ENCODE measurements at places on chromosomes 13 and 19.
A peak's percentile ranks its signal among the peaks of the same experiment; 100 is the strongest.

- DNase-seq, result no peak
Observed at GRCh38 chr13:57865600-57866294, 234.2 kb downstream of the PCDH17 start.

DNA sequence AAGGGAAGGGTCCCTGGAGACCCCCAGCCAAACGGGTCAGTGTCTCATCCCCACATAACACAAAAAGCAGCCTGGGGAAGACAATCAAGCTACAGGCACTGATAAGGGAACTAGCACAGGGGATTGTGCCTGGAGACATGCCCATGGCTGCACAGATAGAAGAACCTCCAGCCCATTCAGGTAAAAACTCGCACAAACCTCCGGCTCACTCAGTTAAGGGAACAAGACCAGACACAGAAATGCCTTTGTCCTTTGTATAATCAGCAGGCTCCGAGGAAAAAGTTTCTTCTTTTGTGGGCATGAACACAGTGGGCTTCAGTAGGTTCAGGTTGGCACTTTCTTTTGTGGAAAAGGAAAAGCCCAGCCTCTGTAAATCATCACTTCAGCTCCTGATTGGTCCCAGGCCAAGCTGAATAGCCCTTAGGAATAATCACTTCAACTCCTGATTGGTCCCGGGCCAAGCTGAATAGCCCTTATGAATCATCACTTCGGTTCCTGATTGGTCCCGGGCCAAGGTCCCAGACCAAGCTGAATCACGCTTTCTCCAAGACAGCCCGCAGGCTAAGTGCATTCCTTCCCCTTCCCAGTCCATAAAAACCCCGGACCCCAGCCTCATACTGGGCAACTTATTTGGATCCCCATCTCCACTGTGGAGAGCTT lies 5.0 kb upstream of the ZNF230 start:
- no peak for DNase-seq

DNA sequence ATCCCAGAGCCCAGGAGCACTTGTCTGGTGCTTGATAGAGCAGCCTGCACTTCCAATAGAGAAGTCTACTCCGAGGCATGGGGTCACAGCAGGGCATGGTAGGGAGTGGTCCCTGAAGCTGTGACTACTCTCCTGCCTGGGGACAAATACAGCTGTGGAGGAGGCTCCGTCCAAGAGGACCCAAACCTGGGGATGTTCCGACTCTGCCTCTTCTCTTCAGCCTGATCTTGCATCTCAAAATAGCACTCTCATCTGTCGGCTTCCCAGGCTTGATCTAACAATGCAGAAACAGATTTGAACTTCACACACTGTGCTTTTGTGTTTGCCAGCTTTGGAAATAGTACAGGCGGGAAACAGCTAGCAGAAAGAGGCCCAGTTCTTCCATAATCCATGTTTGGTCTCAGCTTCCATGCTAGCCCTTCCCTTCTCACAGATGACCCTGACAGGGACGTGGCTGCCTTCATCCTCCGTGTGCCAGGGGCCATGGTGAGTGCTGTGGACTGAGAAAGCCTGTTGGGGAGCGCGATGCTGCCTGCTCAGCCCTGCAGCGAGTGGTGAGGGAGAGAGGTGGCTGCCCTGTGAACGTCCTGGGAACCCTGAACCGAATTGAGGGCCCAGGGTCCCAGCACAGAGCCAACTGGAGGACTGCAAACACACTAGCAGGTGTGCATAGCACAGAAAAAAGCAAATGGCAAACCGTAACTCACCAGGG lies 150.3 kb upstream of the GPR12 start:
- no peak for DNase-seq

DNA sequence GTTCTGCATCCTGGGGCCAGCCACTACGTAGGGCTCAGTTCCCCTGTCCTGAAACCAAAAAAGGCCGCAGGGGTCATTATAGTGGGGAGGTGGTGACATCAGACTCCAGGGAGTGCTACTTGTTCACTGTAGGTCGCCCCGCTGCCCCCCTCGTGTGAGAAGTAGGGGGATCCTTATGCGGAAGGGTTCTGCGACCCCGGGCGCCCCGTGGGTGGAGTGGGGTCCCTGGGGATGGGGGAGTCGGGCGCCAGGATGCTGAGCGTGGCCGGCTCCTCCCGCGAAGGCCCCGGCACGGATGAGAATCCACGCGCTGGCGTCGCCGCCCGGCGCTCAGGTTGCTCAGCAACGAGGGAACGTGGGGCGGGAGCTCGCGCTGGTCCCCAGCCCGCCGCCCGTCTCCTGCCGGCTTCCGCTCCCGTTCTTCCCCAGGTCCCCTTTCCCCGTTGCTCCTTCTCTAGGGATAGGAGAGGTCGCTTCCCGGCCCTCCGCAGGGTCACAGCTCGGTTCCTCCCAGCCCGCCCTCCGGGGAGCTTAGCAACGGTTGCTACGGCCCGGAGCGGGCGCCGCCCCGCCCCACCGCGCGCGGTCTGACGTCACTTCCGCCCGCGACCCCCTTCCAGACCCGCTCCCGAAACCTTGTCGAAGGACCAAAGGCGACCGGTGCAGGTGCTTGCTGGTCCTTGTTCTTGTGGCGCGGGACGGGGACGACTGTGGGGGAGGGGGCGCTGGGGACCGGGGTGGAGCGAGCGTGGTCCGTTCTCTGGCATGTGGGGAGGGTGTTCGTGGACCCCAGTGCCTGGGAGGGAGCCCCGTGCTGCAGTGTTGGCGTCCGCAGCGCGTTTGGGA lies at the start of gene NAT14:
TSS of gene NAT14 (plus strand) at position 596 of the 846 bp plus-strand sequence. CDS start 521 bp downstream, outside the sequence.
- peak; percentile 44 for DNase-seq

DNA sequence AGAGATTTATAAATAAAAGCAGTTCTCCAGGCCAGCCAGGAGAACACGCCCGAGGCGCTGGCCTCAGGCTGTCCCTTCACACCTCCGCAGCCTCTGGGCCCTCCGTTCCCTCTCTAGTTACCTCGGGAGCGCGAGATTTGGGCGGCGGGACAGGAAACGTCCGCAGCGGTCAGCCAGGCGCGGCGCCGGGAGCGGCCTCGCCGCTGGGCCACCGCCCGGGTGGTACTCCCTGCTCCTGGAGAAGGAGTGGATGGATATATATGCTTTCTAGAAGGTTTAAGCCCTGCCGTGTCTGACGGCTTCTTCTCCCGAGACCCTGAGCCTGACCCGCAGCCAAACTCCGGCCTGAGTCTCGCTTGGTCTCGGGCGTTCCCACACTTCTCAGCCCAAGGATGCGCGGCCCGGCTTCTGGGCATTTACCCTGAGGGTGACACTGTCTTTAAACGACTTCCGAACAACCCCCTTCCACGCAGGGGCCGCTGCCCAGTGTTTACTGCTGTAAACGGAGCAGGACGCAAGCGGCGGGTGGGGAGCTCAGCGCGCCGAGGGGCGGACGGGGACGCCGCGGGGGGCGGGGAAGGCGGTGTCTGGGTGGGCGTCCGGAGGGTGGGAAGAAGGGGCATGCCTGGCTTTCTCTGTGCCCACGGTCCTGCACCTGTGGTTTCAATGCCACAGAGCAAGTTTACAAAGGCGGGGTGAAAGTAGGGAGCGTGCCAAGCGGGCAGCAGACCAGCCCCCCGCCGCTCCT lies 2.0 kb upstream of the ZIC2 start:
- peak; percentile 30 for DNase-seq

DNA sequence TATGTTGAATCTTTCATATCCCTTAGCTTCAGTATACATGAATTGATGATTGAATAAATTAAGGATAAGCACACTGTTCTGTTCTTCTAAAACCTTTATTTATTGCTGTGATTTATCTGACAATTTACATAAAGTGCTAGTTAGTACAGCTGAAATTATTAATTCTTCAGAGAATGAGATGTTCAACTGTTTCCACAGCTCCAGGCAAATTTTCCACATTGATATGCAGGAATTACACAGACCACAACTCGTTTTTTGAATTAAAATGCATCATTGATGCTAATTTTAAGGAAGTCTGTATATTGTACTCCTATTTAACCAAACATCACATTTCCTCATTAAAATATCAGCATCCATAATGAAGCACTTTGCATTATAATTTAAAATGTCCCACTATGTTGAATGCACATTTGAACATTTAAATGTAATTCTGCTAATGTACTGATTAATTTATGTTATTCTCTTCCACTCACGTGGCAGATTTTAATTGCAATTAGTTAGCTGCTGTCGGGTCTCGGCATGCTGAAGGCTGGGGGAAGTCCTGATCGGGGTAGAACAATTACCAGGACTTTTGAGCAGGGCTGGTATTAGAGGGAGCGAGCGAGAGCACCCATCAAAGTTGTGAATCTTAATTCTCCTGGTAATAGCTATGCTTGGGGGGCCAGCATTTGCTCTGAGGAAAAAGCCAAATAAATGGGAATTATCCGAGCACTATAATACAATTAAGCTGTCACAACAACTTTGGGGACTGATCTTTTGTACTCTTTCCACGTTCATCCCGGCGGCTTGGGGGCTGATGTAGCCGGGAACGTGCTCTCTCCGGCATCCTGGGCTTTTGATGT lies 136.7 kb upstream of the TMTC4 start:
- DNase-seq, result no peak

DNA sequence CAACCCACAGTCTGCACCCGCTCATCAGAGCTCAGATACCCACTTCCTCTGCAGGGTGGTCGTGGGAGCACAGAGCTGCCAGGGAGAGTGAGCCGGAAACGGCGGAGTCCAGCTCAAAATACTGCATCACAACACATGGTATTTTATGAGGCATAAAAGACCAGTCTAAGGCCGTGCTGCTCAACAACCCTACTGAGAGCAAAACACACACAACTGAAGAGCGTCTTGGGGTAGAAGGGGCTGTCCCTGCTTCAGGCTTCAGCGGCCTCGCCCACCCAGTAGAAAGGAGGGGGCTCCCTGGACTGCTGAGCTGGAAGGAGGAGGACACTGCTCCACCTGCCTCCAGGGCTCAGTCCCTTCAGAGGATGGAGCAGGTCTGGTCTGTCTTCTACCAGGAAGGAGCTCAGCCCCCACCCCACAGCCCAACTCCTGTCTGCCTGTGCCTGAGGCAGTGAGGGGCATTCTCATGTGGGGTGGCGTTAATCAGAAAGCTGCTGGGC lies 36.9 kb downstream of the NAXD start:
- no peak for DNase-seq

- DNase-seq, result no peak
Observed at GRCh38 chr19:55694241-55694655, 19.2 kb downstream of the EPN1 start.

DNA sequence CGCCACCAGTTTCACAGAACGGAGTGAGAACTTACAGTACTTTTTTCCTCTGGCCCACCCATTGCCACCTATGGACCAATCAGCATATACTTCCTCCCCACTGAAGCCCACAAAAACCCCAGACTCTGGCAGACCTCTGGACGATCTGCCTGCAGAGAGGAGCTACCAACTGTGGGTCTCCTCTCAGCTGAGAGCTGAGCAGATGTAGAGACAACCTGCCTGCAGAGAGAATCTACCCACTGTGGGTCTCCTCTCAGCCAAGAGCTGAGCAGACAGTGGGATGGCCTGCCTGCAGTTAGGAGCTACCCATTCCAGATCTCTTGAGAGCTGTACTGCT lies 69.7 kb downstream of the PIBF1 start:
- DNase-seq, result no peak

DNA sequence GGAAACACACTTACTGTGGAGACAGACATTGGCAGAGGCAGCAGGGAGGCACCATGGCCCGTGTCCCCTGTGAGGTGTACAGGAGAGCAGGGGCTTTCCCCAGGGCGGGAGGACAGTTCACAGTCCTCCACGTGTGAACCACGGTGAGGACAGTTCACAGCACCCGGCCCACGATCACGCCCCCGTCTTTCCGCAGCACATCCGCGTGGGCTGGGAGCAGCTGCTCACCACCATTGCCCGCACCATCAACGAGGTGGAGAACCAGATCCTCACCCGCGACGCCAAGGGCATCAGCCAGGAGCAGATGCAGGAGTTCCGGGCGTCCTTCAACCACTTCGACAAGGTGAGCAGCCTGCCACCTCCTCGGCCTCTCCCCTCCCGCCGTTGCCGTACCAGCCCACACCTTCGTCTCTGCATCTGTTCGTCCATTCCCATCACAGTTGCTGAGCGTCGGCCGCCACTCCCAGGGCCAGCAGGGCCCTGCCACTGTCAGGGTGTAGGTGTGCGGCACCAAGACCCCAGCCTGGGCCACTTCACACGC lies 17.4 kb downstream of the CAPN12 start:
- DNase-seq, result no peak

GRCh38 chr13:90793261-90793820 lies 554.1 kb upstream of the MIR17HG start:
- DNase-seq, result no peak

GRCh38 chr19:46620267-46620666 lies 4.6 kb downstream of the PTGIR start:
- DNase-seq, result no peak

DNA sequence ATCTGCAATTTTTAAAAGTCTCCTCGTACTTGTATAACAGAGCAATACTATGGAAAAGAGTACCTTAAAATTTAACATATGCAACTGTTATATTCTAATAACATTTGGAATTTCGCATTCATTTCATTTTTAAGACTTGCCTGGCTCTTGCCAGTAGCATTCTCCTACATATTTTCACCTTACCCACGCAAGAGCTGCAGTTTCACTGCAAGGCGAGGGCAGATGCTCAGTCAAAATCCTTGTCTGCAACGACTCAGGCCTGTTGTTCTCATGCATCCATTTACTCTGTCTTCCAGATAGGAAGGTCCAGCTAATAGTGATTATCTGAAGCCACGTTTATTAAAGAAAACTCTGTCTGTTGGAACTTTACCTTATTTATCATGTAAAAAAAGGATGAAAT lies 227.0 kb upstream of the RFC3 start:
- no peak for DNase-seq

GRCh38 chr19:7010722-7011593 lies 10.3 kb downstream of the MBD3L2B start:
- DNase-seq, result no peak

DNA sequence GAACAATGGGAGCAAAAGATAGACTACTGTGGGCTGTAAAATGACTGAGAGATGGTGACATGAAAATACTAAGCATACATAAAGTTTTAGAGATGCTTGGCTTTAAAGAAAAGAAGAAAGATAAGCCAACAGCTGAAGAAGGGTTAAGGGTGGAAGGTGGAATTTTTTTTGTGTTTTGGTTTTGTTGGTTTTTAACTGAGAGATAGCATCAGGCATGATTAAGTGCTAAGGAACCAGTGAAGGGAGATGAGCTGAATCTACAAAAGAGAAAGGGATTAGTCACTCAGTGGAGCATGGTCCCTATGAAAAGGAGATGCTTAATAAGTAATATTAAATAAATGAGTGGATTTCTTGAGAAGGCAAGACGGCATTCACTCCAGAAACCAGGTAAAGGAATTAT lies 12.5 kb upstream of the TBC1D4 start:
- DNase-seq, result no peak

All from stimulated activated naive CD4-positive, alpha-beta T cell (primary cell).